ENCODE measurements at places on chromosomes 3 and 15.

GRCh38 chr15:87816811-87817210, 439.7 kb downstream of the NTRK3 start:
- DNase-seq = no peak

- DNase-seq = no peak
These were observed 219.3 kb upstream of the PRICKLE2 start for GRCh38 chr3:64444490-64445108.

- no peak for DNase-seq
These were observed 25.0 kb downstream of the CRYGS start for GRCh38 chr3:186519021-186519658.

- DNase-seq = no peak
These were observed 9.8 kb upstream of the RHCG start for GRCh38 chr15:89506026-89506686.

DNA sequence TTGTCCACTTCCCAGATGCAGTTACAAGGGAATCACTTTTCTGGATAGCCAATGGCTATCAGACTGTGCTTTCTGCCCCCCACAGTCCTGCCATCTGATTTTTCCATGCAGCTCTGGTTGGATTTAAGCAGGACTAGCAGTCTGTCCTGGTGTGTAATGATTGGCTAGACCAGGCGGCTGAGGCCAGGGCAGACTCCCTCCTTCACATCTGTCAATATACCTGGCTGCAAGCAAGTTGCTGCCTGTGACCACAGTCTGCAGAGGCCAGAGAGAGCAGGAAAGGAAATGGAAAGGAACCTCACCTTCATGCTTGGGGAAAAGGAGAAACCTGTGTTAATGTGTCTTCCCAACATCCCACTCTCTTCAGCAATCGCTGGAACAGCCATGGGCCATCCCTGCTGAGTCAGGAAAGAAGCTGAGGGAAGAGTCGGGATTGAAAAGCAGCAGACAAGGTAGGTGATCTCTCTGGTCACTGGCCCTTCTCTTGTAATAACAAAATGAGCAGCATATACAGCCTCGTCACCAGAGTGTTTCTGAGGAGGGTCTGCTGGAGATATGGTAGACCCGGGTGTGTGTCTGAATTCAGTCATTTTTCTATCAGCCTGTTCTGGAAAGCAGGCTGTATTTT, 126.7 kb upstream of the PHLDB2 start:
- no peak for DNase-seq

DNA sequence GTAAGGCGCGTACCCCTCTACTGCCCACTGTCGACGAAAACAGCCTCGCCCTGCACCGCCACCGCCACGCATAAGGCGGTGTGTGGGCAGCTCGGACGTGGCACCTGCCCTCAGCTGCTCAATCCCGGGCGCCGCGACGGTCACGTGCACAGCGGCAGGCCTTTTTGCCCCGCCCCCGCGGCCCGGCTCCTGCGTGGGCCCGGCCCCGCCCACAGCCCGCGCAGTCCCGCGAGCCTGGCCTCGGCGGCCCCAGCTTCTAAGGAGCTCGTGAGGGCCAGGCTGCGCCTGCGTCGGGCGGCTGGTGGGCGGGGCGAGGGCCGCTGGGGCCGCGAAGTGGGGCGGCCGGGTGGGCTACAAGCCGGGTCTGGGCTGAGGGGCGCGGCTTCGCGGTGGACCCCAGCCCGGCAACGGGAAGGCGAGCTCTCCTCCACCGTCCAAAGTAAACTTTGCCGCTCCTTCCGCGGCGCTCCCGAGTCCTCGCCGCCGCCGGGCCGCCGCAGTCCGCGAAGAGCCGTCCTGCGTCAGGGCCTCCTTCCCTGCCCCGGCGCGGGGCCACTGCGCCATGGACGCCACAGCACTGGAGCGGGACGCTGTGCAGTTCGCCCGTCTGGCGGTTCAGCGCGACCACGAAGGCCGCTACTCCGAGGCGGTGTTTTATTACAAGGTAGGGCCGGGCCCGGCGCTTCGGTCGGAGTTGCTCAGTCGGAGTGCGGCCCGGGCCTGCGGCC, at the start of gene CAPN7:
TSS of gene CAPN7 (plus strand) at position 313 of the 728 bp plus-strand sequence. CDS start at position 563, 250 bp downstream.
- no peak for DNase-seq

DNA sequence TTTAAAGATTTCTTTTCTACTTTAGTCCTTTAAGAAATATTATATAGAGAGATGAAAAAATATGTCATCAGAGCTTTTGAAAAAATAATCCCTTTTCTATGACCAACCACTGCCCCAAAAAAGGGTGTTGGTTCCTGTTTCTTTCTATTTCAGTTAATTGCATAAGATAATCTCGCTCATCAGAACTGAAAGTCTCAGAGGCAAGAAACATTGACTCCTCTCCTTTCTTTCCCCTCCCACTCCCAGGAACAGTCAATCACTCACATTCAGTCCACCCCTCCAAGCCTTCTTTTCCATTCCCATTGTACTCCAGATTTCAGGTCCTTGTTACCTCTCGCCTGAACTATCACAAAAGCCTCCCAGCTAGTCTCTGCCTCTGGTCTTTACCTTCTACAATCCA, 153.7 kb upstream of the ABI3BP start:
- no peak for DNase-seq

DNA sequence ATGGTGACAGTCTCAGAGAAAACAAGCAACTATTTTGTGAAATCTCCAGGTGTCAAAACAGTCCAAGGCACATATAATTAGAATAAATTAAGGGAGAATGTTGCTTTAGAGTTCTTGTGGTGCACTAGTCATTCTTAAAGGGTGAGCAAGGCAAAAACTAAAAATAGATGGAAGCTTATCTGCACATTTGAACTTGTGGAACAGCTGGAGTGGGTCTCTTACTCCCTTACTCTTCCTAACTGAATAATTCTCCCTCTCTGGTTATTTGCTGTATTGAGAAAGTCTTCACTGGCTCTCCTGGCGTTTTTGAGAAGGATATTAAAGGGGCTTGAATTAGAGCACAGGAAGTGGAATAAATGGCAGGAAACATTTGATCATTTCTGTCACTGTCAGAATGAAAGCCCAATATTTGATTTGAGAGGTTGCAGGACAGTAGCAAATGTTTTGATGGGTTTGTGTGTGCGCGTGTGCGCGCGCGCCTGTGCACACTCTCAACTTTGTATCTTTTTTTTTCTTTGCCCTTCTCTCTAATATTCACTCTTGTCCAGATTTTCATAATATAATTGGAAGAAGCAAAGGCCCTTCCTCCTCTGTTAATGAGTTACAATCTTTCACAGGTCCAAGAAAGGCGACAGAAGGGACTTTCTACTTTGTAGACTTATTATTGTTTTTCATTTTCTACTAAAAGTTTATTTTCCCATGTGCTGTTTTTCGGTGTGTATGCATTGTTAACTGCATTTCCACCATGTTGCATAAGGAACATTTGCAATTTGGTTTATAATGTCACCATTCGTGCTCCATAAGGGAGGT, 40.9 kb downstream of the AKAP13 start:
- no peak for DNase-seq

DNA sequence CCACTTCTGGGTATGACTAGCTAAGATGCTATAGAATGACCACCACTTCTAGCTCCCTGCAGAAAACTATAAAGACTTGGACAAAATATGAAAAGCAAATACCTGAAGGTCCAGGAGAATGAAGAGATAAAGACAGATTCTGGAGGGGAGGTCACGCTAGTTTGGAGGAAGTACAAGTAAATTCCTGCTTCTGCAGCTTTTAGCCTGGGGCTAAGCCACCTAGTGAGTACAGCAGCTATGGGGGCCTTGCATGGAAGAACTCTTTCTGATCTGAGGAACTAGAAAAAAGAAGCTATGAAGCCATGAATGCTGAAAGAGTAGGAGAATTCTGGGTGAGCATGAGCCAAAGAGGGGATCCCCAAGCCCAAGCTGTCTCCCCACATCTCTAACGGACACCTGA, 29.8 kb downstream of the NRG4 start:
- no peak for DNase-seq

GRCh38 chr3:69116897-69117296, 5.5 kb downstream of the LMOD3 start:
- DNase-seq = no peak

DNA sequence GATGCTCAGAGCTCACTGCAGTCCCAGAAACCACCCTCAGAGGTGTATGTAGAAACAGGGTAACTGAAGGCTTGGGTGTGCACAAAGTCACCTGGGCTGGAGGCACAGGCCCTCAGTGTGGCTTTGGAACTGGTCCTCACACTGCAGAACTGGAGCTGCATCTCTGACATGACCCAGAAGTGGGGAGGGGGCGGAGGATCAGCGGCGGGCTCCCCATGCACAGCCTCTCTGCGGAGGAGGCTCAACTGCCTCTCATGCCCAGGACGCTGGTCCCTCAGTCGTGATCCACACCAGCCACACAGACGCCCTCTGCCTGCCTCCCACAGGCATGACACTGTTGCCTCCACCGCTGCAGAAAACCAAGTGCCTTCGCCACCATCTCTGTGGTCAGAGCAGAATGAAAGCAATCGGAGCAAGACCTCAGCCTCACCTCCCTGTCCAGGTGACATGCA, 73.7 kb downstream of the TM2D3 start:
- DNase-seq = no peak

- no peak for DNase-seq
These were observed 167.4 kb downstream of the NTRK3 start for GRCh38 chr15:88089024-88089620.

GRCh38 chr15:73318463-73319351, 50.1 kb downstream of the HCN4 start:
- DNase-seq = no peak

DNA sequence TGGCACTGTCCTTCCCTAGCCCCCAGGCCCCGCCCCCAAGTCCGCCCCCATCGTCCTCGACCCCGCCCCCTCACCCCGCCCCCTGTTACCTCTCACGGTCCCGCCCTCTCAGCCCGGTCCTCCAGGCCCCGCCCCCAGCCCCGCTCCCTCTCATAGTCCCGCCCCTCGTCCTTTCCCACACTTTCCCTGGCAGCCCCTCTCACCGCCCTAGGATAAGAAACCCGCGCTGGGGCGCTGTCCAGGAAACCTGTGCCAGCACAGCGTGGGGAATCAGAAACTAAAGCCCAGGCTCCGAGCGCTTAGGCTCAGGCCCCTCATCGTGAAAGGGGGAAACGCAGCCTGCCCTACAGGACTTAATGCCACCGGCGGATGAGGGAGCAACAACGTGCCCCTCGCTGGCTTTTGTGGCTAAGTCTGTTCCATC, 20.9 kb downstream of the TRPM1 start:
- no peak for DNase-seq

DNA sequence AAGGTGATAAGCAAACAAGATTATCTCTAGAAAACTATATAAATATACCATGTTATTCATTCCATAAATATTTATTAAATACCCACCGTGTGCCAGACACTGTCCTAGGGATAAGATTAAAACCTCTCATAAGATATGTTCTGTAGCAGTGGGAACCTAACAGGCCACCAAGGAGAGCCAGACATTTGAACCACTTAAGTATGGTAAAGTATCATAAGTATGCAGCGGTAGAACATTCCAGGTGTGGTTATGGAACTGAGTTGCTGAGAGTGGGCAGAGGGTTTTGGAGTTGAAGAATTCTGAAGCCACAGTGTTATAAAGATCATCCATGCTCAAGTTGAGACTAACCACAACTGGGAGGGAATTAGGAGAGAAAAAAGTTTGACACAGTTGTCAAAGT, 14.7 kb downstream of the FILIP1L start:
- DNase-seq = no peak

GRCh38 chr15:80514071-80514780, 110.0 kb downstream of the ARNT2 start:
- no peak for DNase-seq

DNA sequence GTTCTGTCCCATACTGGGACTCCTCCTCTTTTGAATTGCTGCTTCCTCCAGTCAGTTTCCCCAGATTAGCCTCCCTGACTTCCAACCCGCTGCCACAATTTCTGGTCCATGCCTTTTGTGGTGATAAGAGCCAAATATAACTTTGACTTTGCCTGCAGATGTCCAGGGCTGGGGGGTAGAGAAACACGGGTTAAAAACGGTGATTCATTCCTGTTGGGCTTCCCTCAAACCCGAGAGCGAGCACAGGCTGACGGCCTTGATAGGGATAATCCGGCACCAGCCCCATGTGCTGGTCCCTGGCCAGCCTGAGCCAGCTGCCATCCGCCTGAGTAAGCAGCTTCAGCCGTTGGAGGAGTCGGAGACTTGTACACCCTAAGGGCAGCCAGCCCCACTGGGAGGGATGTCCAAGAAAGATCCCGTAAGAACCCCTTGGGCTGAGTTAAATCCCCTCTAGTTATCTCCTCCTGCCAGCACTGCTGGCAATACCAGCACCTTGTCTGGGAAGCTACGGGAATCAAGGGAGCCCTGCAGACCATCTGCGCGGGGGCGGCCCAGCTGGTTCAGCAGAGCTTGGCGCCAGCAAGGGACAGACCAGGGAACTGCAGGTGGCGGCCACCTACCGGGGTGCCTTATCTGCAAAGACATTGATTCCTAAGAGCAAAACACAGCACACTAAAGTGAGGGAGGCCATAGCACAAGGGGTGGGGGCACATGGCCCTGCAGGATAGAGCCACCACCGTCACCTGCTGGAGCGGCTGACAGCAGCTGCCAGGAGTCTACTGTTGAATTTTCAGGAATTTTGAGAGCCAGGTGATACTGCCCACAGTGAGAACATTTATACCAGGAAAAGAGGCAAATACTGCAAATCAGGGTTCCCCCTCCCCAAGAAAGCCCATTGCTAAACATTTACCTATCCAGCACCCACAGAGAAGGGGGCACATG, 18.1 kb downstream of the CSPG4 start:
- DNase-seq = no peak

DNA sequence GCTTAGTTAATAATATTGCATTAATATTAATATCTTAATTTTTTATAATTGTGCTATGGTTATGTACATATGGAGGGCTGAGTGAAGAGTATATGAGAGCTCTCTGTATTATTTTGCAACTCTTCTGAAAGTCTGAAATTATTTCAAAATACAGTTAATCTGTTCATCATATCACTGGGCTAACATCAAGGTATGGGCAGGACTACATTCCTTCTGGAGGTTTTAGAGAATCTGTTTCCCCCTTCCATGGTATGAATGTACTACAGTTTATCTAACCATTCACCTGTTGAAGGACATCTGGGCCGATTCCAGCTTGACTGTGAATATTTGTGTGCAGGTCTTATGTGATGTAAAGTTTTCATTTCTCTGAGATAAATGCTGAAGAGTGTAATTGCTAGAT, 5.1 kb downstream of the IL20RB start:
- no peak for DNase-seq
